Dermis microvascular lymphatic vessel endothelial cell (primary cell): ENCODE measurements at places on chromosomes 7 and 10. TPM values are rescaled to one million over a fixed set of nuclear protein-coding genes. Genes with fewer than 3 reads are reported as not detected.

DNA sequence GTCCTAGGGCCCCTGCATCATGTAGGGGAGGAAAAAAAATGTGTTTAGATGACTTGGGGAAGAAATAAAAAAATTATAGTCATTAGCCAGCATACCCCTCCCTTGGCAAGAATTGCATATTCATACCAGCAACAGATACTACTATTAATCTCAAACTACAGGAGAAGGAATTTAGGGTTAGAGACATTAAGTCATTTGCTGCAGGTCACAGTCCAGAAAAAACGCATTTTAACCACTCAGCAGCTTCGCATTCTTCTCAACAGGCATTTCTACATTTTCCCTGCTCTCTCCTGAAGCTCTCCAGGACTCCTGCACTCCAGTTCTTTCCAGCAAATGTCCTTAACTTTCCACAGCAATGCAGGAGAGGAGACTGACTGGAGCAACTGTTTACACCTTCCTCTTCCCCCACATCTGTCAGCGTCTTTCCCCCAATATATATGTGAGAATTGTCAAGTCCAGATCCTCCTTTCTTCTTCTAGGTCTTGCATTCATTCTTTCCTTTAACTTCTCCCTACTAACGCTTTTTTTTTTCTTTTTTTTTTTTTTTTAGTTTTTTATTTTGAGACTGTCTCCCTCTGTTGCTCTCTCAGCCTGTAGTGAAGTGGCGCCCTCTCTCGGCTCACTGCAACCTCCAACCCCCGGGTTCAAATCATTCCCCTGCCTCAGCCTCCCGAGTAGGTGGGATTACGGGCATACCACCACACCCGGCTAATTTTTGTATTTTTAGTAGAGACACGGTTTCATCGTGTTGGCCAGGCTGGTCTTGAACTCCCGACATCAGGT, 35.6 kb downstream of the PRPS1L1 start:
- DNase-seq: no peak

- no peak for DNase-seq
Measured at GRCh38 chr7:129136887-129137642, 7.4 kb upstream of the TSPAN33 start.

CNNM2 gene
- total RNA-seq: 1.2 and 3.4 TPM in 2 replicates

GRCh38 chr10:95635319-95635733, 21.2 kb downstream of the ALDH18A1 start:
- no peak for DNase-seq

- no peak for DNase-seq
Measured at GRCh38 chr10:104548090-104548489, 93.0 kb upstream of the SORCS3 start.

GRCh38 chr7:972110-972509, 3.2 kb downstream of the COX19 start:
- DNase-seq: no peak

METTL27 gene
- total RNA-seq: 0.90 and 1.0 TPM in 2 replicates

GRCh38 chr10:70324339-70324861, 40.6 kb upstream of the NPFFR1 start:
- DNase-seq: no peak

DNA sequence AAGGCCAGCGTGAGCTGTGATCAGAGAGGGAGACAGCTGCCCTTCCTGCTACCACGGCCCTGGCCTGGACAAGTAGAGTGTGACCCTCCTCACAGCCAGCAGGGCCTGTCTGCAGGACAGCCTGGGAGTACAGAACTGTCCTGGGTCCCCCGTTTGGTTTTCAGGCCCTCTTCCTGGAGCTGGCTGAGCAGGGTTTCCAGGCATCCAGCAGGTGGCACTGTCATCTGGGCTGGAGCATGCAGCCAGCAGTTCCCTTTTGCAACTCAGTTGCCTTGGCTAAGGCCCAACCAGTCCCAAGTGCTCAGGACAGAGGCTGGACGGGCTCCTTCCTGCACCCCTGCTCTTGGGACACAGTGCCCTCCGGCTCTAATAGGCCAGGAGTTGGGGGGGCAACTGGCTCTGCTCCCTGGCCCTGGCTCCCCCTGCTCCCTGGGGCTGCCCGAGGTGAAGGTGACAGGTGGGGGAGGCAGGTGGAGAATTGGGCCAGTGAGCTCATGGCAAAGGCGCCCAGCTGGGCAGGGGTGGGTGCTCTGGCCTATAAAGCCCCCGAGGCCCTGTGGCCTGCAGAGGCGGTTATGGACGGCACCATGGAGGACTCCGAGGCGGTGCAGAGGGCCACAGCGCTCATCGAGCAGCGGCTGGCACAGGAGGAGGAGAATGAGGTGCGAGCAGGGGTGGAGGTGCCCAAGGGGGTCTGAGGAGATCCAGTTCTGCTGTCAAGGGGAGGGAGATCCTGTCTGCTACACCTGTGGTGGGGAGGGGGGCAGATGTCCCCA, at the start of gene ANKRD2:
Gene ANKRD2 (plus strand): TSS at position 566 of the 776 bp plus-strand sequence. CDS start 10 bp downstream, at position 576.
- peak; percentile 77 for DNase-seq
